ENCODE measurements at places on chromosomes 6 and 20.

DNA sequence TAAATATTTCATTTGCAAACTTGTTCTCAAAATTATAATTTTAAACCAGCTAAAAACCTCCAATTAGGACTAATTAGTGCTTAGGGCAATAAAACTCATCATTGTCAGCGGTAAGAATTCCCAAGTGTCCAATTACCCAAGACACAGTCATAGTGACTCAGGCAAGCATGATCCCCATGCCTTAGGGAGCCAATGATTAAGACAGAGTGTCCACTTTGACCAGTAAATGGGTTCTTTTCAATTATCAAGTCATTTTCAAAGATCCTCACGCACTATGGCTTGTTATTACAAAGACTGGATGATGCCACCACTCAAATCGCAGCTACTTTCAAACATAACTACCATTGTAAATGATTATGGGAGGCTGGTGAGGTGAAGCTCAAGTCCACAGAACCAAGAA lies 114.0 kb downstream of the BFSP1 start:
- DNase-seq, result no peak

- no peak for DNase-seq
Observed at GRCh38 chr6:147128056-147128455, 76.2 kb upstream of the STXBP5 start.

DNA sequence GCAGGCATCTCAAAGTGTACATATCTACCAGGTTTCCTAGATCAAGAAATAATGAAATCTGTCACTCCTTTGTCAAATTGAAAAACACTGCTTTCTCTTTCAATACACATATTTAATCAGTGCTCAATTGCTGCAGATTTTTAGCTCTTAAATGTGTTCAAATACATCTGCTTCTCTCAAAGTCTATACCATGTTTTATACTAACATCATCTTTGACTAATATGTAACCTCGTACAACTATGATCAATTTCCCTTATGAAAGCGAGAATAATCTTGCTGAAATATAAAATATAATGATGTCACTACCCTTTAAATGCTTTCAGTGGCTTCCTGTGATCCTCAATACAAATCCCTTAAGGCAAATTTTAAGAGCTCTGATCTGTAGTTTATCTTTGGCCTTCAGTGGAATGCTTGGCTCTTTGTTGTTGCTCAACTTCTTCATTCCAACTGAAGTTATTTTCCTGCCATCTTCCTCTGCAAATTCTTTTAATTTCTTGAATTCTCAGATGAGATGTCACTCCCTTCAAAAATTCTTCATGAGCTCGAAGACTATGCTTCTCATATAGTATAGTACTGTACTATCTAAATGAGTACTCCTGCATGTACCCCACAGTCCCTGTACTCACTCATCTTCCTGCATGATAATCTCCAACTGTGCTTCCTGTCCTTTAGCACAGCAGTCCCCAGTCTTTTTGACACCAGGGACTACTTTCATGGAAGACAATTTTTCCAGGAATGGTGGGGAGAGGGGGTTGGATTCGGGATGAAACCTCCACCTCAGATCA lies 545.1 kb upstream of the GJE1 start:
- DNase-seq, result peak; percentile 80

DNA sequence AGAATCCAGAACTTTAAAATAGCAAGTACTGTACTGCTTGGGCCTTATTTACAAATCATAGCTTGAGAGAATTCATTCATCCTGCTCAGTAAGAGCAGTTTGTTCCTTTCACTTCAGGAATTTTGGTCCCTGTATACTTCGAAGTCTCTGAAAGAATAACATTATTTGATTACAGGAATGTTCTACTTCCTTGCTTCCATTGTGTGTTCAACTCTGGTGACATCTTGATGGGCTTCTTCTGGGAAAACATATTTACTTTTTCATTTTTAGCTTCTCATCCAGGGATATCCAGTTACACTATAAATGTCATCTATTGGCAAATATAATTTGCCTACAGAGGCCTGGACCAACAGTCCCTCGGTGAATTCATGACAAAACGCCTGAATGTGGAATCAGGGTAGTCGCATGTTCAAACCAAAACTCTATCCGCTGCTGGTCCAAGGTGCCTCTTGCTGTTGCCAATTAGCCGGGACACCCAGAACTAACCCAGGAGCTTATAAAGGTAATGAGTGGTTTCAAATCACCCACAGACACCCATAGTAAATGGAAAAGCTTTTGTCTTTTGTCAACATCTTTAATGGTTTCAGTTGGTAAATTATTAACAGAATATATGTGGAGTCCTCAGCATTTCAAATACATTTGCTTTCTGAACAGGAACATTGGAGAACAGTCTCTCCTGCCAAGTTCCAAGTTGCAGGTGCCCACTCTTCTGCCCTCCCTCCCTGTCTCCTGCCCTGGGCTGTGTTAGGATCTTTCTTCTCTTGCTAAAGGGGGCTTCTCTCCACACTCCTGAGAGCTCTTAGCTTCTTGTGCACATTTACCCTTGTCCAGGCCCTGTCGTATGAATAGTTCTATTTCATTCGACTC lies 162.5 kb upstream of the CITED2 start:
- DNase-seq, result peak; percentile 43

- DNase-seq, result no peak
Observed at GRCh38 chr6:139422105-139423036, 47.9 kb upstream of the CITED2 start.

- peak; percentile 5 for DNase-seq
Observed at GRCh38 chr6:87308970-87309369, 13.4 kb upstream of the SMIM8 start.

- no peak for DNase-seq
Observed at GRCh38 chr6:5087389-5087788, 2.2 kb downstream of the PPP1R3G start.

GRCh38 chr6:22164236-22164635 lies 132.6 kb downstream of the PRL start:
- no peak for DNase-seq

DNA sequence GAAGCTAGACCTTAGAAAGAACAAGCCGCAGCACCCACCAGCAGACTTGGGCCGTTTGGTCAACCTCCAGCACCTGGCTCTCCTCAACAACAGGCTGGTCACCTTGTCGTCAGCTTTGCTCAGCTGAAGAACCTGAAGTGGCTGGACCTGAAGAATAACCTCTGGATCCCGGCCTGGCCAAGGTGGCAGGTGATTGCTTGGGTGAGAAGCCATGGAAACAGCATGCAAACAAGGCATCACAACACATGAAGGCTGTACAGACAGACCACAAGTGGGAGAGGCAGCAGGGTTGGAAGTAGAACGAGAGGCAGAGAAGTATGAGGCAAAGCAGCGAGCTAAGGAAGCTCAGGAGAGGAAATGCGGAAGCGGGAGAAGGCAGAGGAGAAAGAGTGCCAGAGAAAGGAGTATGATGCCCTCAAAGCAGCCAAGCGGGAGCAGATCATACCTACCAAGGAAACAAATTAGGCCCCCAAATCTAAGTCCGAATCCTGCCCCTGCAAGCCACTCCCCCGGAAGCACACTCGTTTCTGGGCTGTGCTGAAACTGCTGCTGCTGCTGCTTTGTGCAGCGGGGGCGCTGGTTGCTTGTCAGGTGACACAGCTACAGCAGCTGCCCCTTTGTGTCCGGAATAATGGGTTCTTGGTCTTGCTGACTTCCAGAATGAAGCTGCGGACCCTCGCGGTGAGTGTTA lies 121.6 kb upstream of the LGSN start:
- no peak for DNase-seq

GRCh38 chr6:51450248-51450957 lies 631.7 kb downstream of the TFAP2B start:
- DNase-seq, result no peak
